Stimulated activated CD4-positive, alpha-beta T cell treated with anti-CD3 and anti-CD28 coated beads, Interleukin-1b, Interleukin-23, amount 100 ng/mL, for 1 hour (primary cell): ENCODE measurements at places on chromosomes 4 and X.

DNA sequence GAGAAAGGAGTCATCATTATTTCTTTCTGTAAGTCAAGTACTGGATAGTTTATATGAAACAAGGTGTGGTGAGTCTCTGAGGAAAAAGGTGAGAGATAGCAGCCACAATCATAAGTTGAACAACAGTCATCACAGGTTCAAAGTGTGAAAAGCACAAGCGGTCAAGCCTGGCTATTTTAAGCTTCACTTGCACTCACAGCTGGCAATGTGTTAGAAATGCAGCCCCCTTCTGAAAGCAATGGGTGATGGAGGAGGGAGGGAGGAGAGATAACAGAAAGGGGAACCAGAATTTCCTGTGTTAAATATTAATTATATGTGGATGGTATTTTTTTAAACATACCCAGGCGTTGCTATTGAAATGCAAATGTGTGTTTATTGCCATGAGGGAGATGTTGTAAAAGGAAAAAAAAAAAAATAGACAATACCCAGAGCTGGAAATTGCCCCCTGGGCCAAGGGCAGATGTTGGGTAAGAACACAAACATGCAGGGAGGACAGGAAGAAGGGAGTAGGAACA lies 26.9 kb upstream of the BMP3 start:
- DNase-seq, result no peak

DNA sequence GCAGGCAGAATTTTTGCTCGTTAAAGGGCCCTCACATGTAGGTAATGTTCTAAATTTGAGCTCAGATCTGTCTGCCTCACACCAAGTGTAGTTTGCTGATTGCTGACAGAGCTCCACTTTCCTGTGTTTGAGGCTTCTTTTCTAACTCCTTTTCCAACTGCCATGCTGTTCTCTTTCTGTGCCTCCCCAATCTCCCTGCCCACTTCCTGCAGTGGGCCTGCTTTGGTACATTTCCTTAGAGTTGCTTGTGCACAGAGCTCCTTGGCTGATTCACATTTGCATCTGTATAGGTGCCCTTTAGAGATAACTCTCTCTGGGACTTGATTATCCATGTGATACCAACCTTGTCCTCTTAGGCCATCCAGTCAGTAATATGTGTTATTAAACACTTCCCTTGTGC lies 4.5 kb downstream of the MED28 start:
- no peak for DNase-seq

- no peak for DNase-seq
Measured at GRCh38 chr4:136329042-136329662, 1203.1 kb downstream of the PCDH18 start.

DNA sequence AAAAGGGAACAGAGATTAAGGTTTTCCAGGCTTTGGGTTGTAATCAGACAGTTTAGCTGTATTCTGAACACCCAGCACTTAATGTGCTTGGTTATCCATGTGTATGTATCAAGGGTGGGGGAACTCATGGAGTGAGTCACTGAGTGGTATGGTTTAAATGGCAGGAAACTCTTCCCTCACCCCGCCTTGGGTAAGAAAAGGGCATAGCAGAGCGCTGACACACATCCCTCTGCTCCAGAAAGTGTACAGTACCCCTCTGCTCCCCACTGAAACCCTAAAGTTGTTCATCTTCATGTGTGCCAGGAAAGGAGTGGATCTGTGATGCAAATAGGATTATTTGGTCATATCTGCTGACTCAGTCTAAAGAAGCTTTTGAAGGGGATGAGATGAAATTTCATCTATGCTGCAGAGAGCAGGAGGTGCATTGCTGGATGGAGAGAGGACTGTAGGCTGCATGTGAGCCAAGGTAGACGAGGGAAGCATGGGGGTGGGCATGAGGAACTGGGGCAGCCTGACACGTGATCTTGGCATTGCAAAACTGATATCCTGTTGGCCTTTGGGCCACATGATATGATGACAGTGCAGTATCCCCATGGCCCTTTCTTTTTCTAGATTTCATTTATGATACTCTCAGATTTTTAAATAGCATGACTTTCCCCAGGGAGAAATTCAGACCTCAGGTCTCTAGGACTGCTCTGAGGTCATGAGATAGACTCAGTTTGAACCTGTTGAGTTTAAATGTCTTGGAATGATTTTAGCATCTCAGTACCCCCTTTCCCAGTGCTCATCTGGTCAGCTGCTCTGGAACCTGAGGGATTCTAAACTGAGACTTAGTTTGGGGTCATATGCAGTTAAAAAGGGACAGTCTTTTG lies 84.8 kb downstream of the TMEM164 start:
- DNase-seq, result no peak

- no peak for DNase-seq
Measured at GRCh38 chrX:71366674-71367256, 608 bp downstream of the TAF1 start.

- peak; percentile 9 for DNase-seq
Measured at GRCh38 chr4:176193938-176194337, 1.4 kb downstream of the SPATA4 start.
